ENCODE measurements at places on chromosomes 16 and 17.
A peak's percentile ranks its signal among the peaks of the same experiment; 100 is the strongest.

- peak; percentile 80 for DNase-seq
These were observed at the start of gene PCGF2 for GRCh38 chr17:38748149-38748891. Gene PCGF2, minus strand, starts transcription at chr17:38748336. Its CDS starts 7,934 bp downstream, at chr17:38740402.

DNA sequence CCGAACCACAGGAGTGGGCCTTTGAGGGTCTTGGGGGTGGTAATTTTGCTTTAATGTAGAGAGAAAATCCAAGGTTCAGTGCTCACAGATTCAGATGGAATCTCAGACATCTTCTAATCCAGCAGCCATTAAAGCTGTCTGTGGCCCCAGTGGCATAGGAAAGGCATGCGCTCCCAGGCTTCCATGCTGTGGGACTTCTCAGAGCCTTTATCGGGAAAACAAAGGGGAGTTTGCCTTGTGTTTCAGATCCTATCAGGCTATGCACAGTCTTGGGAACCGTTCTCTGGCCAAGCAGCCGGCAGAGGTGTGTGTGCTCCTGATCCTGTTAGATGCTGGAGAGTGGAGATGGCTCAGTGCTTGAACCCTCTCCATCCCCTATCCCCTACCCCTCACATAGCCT, 7.8 kb downstream of the ADGRG1 start:
- no peak for DNase-seq

- no peak for DNase-seq
These were observed 5.2 kb downstream of the TMEM220 start for GRCh38 chr17:10724546-10725195.

- no peak for DNase-seq
These were observed 158.3 kb downstream of the NTN1 start for GRCh38 chr17:9179602-9180001.

- DNase-seq: no peak
These were observed 2.8 kb downstream of the CDH13 start for GRCh38 chr16:82629441-82630027.

DNA sequence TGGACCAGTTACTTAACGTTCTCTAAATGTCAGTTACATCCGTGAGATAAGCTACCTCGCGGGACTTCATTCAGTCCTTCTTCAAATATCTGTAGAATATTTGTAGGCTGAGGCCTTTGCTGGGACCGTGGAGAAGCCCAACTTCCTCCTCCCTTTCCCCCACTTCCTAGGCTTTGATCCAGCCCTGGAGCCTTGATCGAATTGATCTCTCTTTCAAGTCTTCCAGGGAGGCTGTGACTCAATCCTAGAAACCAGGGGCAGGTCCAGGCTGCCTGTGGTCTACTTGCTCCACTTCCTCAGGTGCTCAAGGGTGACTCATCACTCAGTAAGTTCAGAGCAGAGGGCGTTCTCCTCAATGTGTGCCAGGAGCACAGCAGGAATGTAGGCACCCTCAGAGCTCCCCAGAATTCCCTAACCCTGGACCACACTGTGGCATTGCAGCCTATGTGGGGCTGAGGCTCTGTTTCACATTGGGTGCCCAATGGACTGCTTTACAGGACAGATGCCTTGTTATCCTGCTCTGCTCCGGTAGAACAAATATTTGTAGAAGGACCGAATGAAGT, 11.2 kb upstream of the CEP20 start:
- no peak for DNase-seq

DNA sequence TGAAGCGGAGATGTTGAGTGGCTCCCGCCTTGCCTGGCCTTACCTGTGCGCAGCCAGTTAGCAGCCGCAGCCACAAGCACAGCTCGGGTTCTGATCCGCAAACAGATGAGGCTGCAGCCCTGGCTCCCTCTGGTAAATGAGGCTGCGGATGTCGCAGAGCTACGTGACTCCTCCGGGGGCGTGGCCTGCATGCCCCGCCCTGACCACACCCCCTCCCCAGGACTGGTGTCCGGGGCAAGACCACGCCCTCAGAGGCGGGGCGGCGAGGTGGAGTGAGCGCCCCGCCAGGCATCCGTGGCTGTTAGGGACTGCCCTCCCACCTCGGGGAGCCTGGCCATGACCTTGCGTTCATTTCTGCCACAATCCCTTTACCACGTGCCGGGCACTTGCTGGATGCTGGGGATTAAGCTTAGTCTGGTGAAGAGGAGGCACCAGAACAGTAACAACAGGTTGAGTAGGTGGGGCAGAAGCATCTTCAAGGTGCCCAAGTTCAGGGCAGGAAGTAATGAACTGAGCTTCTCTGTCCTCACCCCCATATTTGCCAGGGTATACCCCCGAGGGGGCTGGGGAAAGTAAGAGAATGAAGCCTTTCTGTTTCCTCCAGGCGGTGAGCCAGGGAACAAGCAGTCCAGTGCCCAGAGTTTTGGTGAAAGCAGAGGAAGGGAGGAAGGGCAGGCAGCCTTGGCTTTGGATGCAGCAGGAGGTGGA, at the start of gene ALDOC:
Gene ALDOC, minus strand, starts transcription at position 138 of the 708 bp plus-strand sequence. CDS start 1,363 bp downstream, outside the sequence.
- peak; percentile 99 for DNase-seq

GRCh38 chr17:41695954-41696757, 7.5 kb downstream of the EIF1 start:
- peak; percentile 84 for DNase-seq

GRCh38 chr17:37466471-37466870, 23.2 kb upstream of the DUSP14 start:
- no peak for DNase-seq

- no peak for DNase-seq
These were observed 86.4 kb downstream of the TEX14 start for GRCh38 chr17:58605470-58605869.

- DNase-seq: no peak
These were observed 6.9 kb downstream of the C17orf67 start for GRCh38 chr17:56826611-56827414.

GRCh38 chr16:27993587-27993986, 69.9 kb downstream of the GSG1L start:
- no peak for DNase-seq

DNA sequence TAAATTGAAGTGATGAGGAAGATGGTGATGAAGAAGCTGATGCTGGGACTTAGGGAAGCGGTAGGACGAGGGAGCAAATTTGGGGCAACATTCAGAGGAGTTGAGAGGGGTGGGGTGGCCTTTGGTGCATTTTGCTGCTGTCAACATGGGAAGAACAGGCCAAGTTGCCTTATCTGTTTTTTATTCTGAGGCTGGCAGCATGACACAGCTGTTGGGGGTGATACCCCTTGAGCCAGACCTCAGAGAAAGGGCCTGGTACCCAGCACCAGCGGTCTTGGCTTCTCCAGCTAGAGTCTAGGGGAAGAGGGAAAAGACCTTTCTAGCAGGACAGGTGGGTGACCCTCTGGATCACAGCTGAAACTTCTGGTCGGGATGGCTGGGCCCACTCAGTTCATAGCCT, 4.6 kb downstream of the IGFBP4 start:
- DNase-seq: no peak

DNA sequence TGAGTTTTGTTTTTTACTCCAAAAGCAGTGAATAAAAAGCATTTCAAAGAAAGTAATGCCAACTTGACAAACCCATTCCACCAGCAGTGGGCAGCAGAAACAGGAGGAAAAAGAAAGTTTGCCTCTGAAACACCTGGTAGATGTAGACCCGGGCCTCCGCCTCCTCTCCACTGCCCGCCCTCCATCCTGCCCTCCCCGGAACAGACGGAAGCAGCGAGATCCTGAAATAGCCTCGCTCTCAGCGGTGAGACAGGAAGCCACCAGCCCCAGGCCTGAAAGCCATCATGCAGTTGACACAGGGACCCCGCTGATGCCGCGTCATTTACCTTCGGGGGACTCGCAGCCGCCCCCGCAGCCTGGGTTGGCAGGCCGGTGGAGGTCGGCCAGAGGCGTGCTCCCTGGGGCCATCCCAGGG, 67.8 kb downstream of the C16orf78 start:
- DNase-seq: no peak

- DNase-seq: no peak
These were observed 31.1 kb downstream of the RAI1 start for GRCh38 chr17:17712268-17712924.

GRCh38 chr17:58822148-58823050, 66.7 kb downstream of the PPM1E start:
- peak; percentile 8 for DNase-seq

DNA sequence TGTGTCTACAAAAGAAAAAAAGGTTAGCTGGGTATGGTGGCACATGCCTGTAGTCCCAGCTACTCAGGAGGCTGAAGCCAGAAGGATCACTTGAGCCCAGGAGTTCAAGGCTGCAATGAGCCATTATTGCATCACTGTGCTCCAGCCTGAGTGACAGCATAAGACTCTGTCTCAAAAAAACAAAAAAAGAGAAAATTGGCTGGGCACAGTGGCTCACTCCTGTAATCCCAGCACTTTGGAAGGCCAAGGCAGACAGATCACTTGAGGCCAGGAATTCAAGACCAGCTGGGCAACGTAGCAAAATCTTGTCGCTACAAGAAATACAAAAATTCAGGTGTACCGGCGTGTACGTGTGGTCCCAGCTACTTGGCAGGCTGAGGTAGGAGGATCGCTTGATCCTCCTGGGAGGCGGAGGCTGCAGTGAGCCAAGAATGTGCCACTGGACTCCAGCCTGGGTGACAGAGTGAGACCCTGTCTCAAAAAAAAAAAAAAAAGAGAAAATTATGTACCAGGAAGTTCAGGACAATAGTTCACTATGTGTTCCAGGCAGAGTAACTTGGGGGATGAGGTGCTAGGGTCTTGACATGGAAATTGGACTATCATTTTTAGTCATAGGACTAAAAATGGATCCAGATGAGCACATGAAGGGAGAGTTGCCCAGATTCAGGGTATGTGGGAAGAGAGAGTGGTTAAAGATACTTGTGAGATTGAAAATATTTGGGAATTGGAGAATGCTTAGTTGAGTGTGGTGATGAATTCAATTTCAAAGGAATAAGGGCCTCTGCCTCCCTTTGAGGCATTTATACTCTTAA, 11.0 kb downstream of the ALDH3A2 start:
- no peak for DNase-seq

GRCh38 chr17:48441231-48441711, 11.3 kb upstream of the SKAP1 start:
- DNase-seq: no peak

DNA sequence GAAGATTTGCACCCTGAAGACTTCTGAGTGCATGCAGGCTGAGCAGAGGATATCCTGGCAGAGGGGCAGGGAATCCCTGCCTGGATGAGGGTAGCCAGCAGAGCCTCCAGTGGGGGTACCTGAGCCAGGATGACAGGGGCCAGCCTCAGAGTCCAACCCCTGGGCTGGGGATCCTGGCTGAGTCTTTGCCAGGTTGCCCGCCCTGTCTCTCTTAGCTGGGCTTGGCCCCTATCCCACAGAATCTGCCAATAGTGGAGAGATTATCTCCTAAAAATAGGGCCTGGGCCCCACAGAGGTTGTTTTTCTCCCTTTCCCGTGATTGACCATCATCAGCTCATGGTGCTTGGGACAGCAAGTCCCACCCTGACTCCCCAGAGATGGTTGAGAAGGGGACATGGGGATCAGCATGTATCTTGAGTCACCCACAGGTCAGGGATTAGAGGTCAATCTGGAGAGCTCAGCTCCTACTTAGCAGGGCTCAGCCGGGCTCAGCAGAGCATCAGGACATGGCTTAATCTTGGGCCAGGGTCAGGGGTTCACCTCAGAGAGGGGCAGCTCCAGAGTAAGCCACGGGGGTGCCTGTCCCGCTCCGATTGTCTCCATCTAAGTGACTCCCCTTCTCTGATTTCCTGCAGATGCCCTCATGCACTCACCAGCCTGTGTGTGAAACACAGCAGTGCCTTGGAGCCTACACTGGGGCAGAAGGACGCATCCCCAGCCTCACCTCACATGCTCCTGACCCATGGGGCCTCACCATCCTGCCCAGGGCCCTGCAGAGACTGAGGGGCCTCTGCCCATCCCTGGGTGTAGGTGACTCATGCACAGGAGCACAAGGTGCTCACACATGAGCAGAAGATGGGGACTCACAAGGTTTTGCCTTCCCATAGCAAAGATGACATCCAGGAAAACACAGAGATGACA, 11.5 kb downstream of the CDH16 start:
- no peak for DNase-seq

DNA sequence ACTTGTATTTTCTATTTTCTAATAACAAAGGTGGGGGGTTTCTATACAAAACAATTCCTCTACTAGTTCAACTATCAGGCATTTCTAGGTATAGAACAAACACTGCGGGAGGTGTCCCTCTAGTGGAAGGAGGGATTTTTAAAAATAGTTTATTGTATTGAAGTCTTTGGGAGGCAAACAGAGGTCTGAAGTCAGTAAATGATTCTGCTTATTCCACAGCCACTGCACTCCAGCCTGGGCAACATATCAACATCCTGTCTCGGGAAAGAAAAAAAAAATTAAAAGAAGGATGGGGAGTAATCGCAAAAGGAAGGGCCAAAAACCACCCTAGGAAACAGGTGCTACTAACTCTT, 648 bp upstream of the ERCC4 start:
- DNase-seq: peak; percentile 42

- peak; percentile 61 for DNase-seq
These were observed 2.5 kb upstream of the GSE1 start for GRCh38 chr16:85610446-85611193.

- no peak for DNase-seq
These were observed 37.4 kb downstream of the PIPOX start for GRCh38 chr17:29080323-29080722.

GRCh38 chr17:51258756-51259563, 889 bp downstream of the MBTD1 start:
- no peak for DNase-seq

GRCh38 chr16:31084584-31085302, 4.0 kb downstream of the PRSS53 start:
- no peak for DNase-seq

GRCh38 chr16:50167556-50167955, 14.4 kb downstream of the TENT4B start:
- no peak for DNase-seq

DNA sequence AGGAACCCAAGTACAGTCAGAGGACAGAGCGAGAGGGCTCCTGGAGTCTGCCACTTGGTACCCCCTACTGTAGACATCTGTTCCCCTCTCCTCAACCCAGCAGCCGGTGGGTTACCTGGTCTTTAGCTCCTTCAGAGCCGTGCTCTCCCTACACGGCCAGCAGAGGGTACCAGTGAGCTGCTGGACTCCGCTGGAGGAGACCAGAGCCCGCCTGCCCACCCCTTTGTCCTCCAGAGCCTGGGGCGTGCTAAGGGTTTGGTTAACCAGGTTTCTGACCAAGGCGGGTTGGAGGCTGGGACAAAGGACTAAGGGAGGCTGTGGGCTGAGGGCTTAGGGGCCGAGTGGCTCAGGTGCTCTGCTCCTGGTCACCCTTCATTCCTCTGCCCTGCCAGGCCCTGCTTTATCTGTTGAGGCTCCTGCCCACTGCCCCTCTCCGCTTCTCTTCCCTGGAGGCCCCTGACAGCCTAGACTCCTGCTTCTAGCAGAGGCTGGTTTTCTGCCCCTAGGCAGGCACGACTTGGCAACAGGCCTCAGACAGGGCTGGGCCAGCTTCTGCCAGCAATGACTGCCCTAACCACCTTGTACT, 2.7 kb upstream of the HSD11B2 start:
- peak; percentile 46 for DNase-seq

GRCh38 chr16:2924901-2925755, 13.4 kb downstream of the FLYWCH1 start:
- no peak for DNase-seq

GRCh38 chr17:3792481-3792880, 8.5 kb downstream of the ITGAE start:
- no peak for DNase-seq

- no peak for DNase-seq
These were observed 217.0 kb downstream of the ZNF423 start for GRCh38 chr16:49638673-49639610.

All from COLO829 (cell line).